Cardiac fibroblast (primary cell): ENCODE measurements at places on chromosomes 16 and 17.

- no peak for DNase-seq
Observed at GRCh38 chr17:48597778-48598631, 4.4 kb upstream of the HOXB5 start.

DNA sequence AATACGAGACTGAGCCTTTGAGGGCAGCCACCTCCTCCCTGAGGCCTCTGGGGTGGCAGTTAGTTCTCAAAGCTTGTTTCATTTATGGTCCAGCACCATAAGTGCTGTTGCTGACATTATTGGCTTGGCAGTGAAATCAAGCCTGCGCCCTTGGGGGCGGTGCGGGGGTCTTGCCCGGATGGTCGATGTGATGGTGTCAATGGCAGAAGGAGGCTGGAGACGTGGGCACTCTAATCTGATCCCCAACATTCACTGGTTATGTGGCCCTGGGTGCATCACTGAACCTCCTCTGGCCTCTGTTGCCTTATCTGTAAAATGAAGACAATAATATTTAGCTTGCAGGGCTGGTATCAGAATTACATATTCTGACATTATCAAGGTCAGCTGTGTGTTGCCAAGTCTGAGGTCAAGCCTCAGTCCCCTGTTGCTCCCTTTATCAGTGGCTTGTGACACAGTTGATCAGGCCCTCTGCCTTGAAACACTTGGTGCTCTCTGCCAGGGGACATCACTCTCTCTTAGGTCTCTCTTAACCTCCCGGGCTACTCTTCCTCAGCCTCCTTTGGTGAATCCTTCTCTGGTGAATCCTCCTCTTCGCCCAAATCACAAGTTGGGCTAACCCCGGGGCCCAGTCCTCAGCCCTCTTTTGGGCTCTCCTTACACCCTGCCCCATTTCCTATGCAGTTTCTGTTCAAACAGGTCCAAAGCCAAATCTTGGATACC, 11.8 kb upstream of the TMEM220 start:
- no peak for DNase-seq

DNA sequence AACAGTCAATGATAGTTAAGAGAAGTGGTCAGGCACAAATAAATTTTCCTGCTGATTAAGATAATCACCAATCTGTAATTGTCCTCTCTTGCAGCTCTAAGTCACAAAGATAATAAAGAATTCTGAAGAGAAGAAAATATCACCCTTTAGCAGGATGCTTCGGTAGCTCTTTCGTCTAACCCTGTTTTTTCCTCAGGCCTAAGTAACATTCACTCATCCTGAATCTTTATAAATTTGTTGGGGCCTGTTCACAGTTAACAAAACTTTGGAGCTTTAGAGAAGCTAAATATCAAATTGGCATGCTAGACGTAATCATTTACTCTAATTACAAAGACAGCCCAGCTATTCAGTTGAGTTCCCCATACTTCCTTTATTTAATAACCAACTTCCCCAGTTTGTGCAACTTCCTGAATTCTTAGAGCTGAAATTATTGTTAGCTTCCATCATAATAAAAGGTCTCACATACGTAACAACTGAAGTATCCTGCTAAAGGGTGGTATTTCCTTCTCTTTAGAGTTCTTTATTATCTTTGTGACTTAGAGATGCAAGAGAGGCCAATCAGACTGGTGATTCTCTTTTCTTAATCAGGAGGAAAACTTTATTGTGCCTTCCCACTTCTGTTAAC, 118.6 kb downstream of the TANGO6 start:
- DNase-seq: peak; percentile 41

DNA sequence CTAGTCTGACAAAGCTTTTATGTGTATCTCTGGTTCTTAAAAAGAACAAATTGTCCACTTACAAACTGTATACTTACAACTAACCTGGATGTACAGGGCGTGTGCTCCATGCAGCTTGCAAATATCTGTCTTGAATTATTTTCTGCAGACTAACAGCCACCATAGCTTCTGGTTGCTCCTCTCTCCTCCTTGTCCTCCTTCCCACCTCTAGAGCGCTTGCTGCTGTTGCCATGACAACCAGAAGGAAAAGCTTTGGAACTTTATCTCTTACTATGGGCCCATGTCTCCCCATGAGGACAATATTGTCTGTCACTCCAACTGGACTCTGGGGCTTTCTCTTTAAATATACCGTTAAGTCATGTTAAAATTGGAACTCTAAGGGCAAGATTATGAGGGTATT, 71.5 kb upstream of the DHX40 start:
- no peak for DNase-seq

- DNase-seq: no peak
Observed at GRCh38 chr17:43350888-43351361, 47.9 kb upstream of the ARL4D start.
